ENCODE measurements at places on chromosomes 4 and X.

- DNase-seq: peak; percentile 13
Measured at GRCh38 chrX:68693481-68694434, 46.3 kb downstream of the STARD8 start.

- DNase-seq: peak; percentile 88
Measured at GRCh38 chr4:2469192-2469984, 482 bp downstream of the RNF4 start.

DNA sequence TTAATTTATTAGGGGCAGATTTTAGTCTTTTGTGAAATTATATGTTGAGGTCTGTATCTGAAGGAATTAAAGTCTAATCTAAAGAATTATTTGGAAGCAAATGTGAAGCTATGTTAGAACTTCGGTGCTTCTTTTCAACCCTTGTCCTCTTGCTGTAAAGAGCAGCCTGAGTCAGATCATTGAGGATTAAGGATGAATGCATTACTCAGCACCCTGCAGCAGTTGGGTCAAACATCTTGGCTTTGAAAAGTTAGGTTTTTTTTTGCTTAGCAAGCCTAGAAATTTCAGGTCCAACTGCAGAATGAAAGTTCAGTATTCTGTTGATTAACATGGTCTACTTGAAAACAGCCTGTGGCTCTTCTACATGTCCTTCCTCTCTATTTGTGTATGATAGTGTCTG is 57.6 kb downstream of the SLC4A4 start:
- DNase-seq: no peak

GRCh38 chr4:106987311-106987710 is 48.8 kb downstream of the DKK2 start:
- no peak for DNase-seq

- DNase-seq: no peak
Measured at GRCh38 chrX:107477406-107477805, 28.0 kb downstream of the FRMPD3 start.

DNA sequence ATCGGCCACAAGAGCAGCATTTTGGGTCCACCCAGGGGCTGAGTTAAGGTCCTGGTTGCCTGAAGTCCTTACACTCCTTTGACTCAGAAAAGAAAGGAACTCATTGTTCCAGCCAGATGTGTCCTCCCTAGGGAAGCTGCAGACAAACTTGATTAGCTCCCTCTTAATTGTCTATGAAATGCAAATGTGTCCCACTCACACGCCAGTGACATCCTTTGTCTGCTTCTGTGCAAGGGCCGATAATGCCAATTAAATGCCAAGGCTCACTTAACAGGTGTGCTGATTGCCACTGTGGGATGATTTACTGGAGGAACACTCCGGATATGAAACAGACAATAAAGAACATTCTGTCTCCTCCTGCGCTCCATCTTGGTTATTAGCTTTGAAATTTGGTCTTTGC is 332.9 kb upstream of the CPEB2 start:
- DNase-seq: no peak

DNA sequence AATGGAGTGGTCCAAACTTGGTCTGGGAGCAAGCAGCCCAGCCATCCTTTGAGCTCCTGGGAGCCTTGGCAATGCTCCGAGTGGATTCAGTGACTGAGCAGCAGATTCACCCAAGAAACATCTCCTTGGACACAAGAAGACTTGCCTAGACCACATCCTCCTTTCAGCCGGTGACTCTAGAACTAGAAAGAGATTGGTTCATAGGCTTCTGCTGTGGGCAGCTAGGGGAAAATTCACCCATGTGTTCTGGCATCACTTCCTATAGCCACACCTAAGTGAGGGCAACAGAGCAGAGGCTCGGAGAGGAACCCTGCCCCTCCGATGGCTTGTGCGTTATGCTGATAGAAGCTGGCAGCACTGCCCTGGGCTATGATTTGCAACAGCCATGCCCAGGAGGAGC is 16.0 kb downstream of the ZNF275 start:
- no peak for DNase-seq

- no peak for DNase-seq
Measured at GRCh38 chr4:119057417-119057816, 78.2 kb upstream of the MYOZ2 start.

DNA sequence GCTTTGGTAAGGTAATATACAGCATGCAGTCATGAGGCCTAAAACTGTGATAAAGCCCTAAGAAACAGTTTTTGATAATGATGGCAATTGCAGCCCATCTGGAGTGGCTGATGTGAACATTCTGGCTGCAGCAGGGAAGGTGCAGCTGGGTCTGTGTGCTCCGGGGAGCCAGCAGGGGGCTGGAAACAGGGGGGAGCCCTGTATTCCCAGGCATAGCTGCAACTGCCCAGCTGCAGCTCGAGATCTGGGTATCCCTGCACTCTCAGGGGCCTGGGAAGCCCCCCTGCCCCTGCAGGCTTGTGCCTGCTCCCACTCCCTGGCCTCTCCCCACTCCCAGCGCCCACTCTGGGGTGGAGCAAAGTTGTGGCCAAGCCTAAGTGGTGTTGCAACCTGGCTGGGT is 95.6 kb downstream of the RRAGB start:
- DNase-seq: no peak

DNA sequence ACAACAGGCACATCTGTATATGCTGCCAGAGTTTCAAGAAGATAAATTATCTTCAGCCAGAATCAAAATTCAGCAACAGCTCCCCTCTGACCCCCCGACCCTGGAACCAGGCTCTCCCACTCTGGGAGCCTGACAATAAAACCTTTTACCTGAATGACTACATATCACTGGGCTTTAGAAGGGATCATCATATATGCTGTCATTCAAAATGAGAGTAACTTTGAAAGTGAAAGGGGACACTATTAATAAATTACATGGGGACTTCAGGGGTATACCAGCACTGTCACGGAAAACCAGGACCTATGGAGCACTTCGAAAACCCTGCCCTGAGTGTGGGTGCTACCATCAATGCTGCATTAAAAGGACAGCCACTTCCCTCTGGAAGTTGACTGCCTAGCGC is 26.2 kb downstream of the TSPAN5 start:
- DNase-seq: no peak

DNA sequence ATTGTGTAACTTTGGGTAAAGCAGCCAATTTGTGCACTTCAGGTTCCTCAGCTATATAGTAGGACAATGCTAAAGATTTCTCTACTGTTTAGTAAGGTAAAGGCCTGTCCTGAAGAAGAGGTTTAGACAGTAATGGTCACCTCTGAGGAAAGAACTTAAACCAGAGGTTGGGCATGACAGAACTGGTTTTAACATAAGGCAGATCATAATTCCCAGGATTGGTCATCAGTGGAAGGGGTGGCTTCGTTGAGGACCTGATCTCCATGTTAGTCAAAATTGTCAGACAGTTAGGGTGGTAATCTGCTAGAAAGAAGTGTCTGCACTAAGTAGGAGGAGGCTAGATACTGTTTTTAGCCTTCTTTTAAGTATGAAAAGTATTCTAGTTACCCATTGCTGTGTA is 4.1 kb downstream of the RP2 start:
- no peak for DNase-seq

DNA sequence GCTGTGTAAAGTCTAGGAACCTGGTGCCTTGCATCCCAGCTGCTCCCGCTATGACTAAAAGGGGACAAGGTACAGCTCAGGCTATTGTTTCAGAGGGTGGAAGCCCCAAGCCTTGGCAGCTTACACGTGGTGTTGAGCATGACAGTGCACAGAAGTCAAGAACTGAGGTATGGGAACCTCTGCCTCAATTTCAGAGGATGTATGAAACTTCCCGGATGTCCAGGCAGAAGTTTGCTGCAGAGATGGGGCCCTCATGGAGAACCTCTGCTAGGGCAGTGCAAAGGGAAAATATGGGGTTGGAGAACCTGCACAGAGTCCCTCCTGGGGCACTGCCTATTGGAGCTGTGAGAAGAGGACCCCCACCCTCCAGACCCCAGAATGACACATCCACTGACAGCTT is 76.6 kb downstream of the DDX60 start:
- no peak for DNase-seq

GRCh38 chrX:17214962-17215361 is 160.0 kb upstream of the NHS start:
- no peak for DNase-seq

- peak; percentile 59 for DNase-seq
Measured at GRCh38 chrX:19554786-19555185, 39.5 kb upstream of the MAP3K15 start.

DNA sequence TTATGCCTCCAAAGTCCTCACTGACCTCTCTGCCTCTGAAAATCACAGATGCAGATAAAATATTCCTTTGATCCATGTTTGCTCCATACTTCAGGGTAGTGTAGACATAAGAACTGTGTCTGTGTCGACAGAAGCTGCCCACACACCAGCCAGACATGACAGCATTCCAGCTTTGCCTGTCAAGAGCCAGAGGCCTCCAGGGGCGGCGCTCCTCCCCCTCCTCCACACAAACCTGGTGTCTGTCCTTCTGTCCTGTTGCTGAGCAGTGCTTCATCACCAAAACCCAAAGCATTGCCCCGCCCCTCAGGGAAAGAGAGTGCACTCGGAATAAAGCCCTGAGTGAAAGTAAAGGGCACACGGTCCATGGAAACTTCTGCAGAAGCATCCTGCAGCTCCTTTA is 379.4 kb downstream of the FBXW7 start:
- DNase-seq: no peak

- DNase-seq: no peak
Measured at GRCh38 chr4:183330841-183331240, 8.6 kb upstream of the CLDN24 start.

- peak; percentile 80 for DNase-seq
Measured at GRCh38 chr4:26061248-26061986, 147.4 kb downstream of the SMIM20 start.

GRCh38 chr4:109359040-109359646 is 56.7 kb upstream of the COL25A1 start:
- peak; percentile 51 for DNase-seq

DNA sequence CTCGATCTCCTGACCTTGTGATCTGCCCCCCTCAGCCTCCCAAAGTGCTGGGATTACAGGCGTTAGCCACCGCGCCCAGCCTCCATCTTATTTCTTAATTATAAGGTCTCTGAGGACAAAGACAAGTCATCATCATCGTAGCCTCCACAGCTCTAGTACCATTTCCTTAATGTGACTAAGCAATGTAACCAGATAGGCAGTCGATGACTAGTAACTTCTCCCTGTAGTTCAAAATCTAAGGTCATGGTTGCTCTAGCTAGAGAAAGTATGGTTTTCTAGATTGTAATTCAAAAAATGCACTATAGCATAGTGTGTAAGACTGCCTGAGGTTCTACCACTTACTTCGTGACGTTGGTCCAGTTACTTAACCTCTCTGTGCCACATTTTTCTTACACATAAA is 6.9 kb downstream of the SLC39A8 start:
- no peak for DNase-seq

- no peak for DNase-seq
Measured at GRCh38 chr4:142358656-142359055, 487.4 kb downstream of the INPP4B start.

- DNase-seq: no peak
Measured at GRCh38 chr4:2336659-2337058, 74.8 kb upstream of the MXD4 start.

DNA sequence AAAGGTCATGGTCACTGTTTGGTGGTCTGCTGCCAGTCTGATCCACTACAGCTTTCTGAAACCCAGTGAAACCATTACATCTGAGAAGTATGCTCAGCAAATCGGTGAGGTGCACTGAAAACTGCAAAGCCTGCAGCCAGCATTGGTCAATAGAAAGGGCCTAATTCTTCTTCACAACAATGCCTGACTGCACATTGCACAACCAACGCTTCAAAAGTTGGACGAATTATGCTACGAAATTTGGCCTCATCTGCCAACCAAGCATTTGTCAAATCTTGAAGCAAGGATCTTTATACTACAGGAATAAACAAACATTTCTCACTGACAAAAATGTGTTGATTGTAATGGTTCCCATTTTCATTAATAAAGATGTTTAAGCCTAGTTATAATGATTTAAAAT is 90.4 kb downstream of the EIF4E start:
- no peak for DNase-seq

- no peak for DNase-seq
Measured at GRCh38 chr4:88828842-88829571, 131.4 kb upstream of the NAP1L5 start.

GRCh38 chr4:170001011-170001744 is 25.0 kb downstream of the MFAP3L start:
- no peak for DNase-seq

DNA sequence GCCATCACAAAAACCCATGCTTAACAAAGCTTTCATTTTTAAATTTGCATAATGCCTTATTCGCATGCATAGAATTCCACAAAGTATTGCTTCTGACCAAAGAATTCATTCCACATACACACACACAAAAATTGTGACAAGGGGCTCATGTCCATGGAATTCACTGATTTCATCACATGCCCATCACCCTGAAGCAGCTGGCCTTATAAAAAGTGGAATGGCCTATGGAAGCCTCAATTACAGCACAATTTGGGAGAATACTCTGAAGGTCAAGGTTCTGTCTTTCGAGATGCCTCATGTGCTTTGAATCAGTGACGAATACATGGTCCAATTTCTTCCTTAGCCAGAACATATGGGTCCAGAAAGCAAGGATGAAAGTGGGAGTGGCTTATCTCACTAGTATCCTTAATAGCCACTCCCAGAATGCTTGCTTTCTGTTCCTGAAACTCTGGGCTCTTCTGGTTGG is 165.7 kb downstream of the KDR start:
- no peak for DNase-seq

DNA sequence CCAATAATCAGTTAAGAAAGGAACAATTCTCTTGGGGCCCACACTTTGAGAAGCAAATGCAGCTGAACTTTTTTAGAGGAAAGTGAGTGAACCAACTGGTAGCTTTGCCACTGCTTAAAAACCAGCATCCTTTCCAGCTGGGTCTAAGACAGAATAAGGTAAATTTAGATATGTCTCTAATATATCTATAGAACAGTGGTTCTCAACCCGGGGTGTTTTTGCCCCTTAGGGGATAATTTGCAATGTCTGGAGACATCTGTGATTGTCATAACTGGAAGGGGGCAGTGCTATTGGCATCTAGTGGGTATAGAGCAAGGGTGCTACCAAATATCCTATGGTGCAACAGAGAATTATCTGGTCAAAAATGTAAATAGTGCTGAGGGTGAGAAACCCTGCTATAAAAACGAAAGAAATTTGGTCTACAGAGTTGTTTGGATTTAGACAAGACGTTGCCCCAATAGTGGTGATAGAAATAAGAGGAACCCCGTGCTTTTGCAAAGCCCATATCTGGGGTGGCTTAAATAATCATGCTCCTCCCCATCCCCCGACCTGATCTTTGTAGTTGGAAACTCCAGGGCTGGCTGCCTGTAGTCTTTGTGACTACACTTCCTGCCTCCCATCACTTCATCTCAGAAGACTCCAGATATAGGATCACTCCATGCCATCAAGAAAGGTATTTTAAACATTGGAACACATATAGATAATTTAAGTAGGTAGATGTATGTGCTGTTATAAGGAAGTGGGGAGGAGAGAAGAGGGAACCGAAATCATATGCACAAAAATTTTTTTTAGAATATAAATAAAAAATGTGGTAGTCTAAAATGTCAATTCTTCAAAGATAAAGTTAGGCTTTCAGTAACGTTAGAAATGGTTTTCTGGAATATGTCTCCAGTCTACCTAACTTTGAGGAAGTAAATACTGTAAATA is at the start of gene TLR7:
TLR7 (plus strand) TSS at position 622 of the 927 bp plus-strand sequence. CDS start 507 bp downstream, outside the sequence.
- DNase-seq: peak; percentile 58
